Cerebellum (tissue), 4 donors: ENCODE measurements at places on chromosomes 12 and 14. TPM values are rescaled to one million over a fixed set of nuclear protein-coding genes. Genes with fewer than 3 reads are reported as not detected.

The PLA2G1B gene
- total RNA-seq, result 0.64 TPM

The TEX52 gene
- not detected for total RNA-seq

The AMIGO2 gene
- total RNA-seq, result 5.8 TPM

DNA sequence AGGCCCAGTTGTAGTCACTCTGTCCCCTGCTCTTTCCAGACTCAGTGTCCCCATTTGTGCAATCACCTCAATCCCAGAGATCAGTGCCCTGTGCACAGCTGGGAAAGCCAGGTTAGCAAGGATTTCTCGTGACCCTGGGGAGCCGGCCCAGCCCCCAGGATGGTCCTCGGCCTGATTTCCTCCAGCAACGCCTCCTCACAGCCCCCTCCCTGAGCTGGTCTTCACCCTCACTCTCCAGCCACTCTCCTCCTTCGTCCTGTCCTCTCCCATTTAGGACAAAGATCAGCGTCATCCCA is 194.8 kb upstream of the C14orf180 start:
- DNase-seq, result no peak

- DNase-seq, result no peak
Measured at GRCh38 chr12:108861878-108862587, 4.7 kb upstream of the SSH1 start.

DNA sequence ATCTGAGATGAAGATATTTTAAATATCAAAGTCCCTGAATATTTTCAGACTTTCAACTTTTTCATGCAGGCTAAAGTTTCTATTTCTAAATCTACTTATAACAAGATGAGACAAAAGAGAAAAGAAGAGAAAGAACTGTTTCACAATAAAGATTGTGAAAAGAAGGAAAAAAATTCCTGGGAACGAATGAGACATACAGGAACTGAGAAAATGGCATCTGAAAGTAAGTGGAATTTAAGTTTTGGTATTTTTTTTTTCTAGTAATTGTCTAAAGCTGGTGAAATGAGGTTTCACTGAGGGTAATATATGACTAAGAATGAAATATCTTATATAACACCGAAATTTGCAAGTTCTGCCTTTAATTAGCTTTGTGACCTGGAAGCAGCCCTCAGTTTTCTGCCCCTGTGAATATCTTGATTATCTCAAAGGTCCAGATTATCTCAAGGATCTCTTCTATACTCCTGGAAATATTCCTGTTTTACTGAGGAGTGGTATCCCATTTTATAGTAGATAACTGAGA is 55.7 kb upstream of the PRPF39 start:
- no peak for DNase-seq

DNA sequence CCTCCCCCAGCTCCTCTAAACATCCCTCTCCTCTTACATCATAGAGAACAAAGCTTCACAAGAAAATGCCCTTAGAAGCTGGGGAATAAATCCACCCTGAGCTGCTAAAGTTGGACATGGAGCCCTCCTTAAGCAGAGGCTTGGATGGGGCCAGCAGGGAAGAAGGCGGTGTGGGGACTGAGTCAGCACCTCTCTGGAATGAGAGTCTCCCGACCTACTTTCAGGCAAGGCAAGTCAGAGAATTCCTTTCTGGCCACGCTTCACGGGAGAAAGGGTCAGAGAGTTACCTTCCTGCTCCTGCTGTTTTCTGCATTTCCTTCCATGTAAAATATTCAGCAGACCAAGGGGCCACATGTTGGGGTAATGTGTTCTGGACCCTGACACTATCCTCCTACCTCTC is 113.3 kb upstream of the PRB2 start:
- DNase-seq, result no peak

GRCh38 chr14:39734306-39734705 is 302.1 kb upstream of the FBXO33 start:
- no peak for DNase-seq
